ENCODE measurements at places on chromosomes 16 and 17.

DNA sequence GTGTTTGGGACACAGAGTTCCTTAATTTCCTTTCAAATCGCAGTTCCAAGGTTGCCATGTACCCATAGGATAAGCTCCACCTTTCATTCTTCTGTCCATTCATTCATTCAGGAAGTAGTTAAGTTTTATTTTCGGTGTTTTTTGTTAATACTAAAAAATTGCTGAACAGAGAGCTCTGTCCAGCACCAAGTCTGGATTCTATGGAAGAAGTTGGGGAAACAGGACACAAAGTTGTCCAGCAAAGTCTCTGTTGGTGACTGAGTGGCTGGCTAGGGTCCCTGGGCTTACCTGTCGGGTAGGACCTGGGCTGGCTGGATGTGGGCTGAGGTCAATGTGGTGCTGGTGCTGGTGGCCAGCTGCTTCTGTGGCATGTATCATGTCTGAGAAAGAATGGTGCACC lies 17.6 kb upstream of the CCL2 start:
- DNase-seq, result no peak

GRCh38 chr16:67447508-67448076 lies 16.7 kb downstream of the HSD11B2 start:
- DNase-seq, result no peak

- DNase-seq, result no peak
Observed at GRCh38 chr16:79962962-79963361, 362.4 kb upstream of the MAF start.

DNA sequence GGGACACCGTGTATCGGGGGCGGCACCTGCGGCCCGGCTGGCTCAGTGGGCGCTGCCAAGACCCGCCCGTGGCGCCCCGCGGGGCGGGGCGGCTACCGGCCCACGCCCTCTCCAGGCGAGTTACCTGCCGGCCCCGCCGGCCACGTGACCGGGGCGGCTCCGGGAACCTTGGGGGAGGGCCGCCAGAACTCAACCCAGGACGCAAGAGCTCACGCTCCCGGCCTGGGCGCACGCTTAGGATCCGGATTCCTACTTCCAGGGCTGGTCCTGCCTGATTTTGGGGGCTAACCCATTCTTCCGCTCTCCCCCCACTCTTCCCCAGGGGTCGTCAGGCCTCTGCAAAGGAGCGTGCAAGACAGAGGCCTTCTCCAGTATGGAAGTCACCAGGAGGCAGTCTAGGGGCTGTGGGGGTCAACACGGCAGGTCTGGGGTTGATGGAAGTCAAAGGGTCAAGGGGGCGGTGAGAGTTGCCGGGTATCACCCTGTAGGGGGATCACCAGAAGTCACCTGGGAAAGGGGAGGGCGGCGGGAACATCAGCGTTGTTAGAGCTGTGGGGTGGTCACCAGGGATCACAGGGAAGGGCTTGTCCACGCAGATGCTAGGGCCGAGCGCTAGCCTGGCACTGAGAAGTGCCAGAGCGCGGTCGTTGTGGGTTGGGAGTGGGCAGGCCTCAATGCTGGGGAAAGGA lies 354 bp upstream of the ESRP2 start:
- DNase-seq, result no peak

- DNase-seq, result no peak
Observed at GRCh38 chr17:3318336-3318735, 20.2 kb upstream of the OR3A1 start.

- no peak for DNase-seq
Observed at GRCh38 chr16:55911616-55912015, 36.4 kb upstream of the CES5A start.

Measured in left renal pelvis (tissue), 4 donors.